RPMI8226 (cell line): ENCODE measurements at places on chromosomes 16 and 17.

DNA sequence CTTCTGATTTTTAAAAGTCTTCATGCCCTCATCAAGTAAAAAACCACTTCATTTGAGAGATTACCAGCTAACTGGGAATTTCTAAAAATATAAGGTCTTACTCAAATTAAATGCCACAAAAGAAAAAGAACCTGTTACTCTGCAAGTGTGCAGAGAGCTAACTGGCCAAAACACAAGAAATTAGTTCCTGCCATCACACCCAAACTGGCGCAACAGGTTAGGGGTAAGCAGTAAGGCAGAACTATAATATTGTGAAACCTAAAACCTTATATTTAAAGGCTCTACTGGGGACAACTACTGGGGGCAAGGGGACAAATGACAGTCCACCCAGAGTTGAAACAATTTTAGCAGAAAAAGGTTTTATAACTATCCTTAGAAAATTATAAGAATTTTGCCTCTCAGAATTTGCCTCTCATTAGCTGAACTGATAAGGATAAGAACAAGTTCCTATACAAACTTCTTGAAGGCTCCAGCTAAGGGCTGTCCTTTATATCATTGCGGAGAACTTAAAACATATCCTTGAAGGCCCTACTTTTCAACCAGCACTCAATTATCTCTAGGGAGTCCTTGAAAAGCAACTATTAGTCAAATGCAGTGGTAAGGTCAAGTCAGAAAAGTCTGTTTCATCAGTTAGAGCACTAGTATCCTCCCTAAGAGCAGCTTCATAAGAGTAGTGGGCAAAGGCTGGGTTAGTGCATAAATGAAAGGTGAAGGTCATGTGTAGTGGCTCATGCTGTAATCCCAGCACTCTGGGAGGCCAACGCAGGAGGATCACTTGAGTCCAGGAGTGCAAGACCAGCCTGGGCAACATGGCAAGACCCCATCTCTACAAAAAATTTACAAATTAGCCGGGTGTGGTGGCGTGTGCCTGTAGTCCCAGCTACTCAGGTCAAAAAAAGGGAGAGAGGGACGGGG lies 31.5 kb downstream of the SMURF2 start:
- DNase-seq: no peak

DNA sequence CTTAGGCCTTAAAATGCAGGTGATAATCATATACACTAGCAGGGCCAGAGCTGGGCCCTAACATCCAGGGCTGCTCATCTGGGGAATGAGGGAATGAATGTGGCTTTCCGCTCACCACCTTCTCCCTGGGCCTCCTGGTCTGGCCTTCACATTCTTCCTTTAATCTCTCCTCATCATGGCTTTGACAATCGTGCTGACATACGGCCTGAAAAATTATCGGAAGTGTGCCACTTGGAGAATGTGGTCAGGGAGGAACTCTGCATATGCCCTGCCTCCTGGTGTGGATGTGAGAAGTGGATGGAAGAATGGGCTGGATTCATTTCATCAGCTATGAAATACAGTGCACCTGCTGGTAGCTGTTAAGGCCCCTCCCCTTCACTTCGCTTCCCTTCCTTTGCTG lies 2.4 kb downstream of the WSCD1 start:
- no peak for DNase-seq

GRCh38 chr17:49843774-49844350 lies 4.0 kb downstream of the TAC4 start:
- peak; percentile 27 for DNase-seq

- no peak for DNase-seq
These were observed 155.2 kb upstream of the EEF2KMT start for GRCh38 chr16:5252791-5253190.

DNA sequence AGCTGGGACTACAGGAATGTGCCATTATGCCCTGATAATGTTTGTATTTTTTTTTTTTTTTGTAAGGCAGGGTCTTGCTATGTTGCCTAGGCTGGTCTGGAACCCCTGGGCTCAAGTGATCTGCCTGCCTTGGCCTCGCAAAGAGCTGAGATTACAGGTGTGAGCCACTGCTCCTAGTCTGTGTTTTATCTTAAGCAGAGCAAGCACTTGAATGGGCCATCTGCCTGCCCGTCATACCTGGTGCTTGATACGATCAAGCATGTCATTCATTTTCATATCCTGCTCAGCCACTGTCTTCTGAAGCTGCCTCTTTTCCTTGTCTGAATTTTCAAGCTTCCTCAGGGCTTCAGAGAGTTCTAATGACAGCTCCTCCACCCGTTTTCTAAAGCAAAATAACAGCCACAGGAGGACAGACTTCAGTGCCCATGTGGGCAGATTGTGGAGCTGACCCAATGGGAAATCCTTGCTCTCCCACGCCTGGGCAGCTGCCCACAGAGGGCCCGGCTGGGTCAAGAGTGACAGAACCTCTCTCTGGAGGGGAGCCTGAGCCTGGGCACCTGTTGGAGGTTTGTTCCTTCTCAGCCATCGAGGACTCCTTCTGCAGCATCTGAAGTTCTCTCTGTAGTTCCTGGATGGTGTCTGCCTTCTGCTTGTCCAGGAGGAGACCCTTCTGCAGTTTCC lies 36.5 kb downstream of the DHX38 start:
- no peak for DNase-seq

DNA sequence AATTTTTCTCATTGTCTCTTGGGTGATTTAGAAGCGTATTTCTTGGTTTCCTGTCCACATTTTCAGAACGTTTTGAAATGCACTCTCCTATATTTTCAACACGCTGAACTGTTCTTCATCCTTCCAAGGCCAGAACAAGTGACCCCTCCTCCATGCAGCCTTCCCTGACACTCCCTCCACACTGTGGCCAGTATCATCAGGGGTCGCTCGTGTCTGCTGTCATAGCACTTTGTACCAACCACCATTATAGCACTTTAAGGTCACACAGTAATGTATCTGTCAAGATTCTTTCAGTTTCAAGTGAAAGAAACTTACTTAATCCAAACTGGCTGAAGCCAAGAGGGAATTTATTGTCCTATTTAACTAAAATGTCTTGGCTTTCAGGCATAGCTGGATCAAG lies 17.5 kb upstream of the IL21R start:
- no peak for DNase-seq

GRCh38 chr17:34249061-34249460 lies 6.0 kb upstream of the CCL2 start:
- no peak for DNase-seq

GRCh38 chr17:51650202-51650601 lies 389.9 kb downstream of the UTP18 start:
- DNase-seq: no peak

DNA sequence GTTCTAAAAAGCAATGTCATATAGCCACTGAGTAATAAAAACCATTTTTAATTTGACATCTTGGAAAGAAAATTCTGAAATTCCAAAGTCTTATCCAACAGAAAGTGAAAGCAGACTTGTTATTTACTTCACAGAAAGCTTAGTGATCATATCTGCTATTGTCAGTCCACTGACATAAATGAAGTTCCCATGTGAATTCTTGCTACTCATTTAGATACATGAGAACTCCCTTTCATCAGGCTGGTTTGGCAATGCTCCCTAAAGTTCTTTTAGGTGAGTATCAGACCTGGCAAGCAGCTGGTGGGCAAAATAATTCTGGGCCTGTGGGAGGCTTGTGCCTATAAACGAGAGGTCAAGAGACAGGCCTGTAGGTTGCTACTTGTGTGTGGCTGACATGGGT lies 23.4 kb downstream of the NME2 start:
- DNase-seq: no peak

DNA sequence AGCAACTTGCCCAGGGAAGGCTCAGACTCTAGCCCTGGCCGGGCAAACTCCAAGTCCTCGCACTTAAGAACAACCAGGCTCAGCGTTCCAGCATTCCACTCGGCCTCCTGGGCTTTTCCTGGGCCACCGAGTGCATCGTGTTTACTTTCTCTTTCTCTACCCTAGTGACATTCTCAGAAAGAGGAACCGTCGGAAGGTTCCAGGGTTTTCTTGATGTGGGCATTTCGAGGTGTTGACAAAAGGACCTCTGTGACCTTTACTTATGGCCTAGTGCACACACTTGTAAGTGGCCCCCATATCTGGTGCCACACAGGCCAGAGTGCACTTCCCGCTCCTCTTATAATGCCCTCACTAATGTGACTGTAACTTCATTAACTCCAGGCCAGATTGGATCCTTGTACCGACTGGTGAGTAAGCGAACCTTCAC lies 3.1 kb upstream of the BANP start:
- peak; percentile 35 for DNase-seq

- no peak for DNase-seq
These were observed 62.7 kb downstream of the GAS7 start for GRCh38 chr17:10135539-10136257.

- peak; percentile 38 for DNase-seq
These were observed 15.9 kb upstream of the PECAM1 start for GRCh38 chr17:64406321-64407200.

DNA sequence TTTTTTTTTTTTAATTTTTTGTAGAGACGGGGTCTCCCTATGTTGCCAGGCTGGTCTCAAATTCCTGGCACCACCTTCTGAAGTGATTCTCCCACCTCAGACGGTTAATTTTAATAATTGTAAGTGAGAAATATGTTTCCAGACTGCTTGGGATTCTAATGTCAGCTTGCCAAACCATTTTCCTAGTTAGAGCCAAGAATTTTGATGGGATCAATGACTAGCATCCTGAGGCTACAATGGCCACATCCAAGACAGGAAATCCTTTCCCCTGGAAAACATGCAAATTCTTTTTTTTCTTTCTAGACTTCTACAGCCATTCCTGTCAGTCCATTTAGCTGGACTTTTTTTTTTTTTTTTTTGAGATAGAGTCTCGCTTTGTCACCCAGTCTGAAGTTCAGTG lies 32.6 kb downstream of the IGF2BP1 start:
- DNase-seq: no peak

DNA sequence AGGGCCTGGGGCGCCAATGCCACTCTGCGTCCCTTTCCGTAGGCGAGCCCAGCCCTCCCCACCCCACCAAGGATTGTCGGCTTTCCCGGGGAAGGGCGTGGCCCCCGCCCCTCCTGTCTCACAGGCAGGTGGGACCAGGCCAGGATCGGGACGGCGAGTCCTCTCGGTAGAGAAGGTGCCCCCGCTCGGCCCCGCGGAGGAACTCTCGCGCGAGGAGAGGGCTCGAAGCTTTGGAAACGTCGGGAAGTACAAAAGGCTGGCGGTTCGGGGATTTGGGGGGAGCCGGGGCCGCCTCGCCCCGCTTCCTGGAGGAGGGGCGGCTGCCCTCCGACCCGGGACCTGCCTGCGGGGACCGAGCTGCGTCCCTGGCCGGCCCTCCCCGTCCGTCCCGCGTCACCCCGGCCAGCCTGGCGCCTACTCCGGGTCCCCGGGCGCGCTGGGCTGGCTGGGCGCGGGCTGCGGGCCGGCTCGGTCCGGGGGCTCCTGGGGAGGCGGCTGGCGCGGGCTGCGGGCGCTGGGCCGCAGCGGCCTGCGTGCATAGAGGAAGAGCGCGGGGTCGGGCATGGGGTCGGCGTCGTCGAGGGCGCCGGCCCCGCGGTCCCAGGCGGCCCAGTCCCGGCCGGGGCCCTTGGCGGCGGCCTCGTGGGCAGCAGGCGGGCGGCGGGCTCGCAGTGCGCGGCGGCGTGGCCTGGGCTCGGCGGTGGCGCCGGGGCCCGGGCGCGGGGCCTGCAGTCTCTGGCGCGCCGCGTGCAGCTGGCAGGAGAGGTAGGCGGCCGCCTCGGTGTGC lies 12.6 kb upstream of the CLUH start:
- DNase-seq: no peak

GRCh38 chr16:31001507-31002249 lies 8.8 kb downstream of the STX1B start:
- no peak for DNase-seq

GRCh38 chr16:25038239-25038954 lies 23.2 kb upstream of the ARHGAP17 start:
- DNase-seq: peak; percentile 39

DNA sequence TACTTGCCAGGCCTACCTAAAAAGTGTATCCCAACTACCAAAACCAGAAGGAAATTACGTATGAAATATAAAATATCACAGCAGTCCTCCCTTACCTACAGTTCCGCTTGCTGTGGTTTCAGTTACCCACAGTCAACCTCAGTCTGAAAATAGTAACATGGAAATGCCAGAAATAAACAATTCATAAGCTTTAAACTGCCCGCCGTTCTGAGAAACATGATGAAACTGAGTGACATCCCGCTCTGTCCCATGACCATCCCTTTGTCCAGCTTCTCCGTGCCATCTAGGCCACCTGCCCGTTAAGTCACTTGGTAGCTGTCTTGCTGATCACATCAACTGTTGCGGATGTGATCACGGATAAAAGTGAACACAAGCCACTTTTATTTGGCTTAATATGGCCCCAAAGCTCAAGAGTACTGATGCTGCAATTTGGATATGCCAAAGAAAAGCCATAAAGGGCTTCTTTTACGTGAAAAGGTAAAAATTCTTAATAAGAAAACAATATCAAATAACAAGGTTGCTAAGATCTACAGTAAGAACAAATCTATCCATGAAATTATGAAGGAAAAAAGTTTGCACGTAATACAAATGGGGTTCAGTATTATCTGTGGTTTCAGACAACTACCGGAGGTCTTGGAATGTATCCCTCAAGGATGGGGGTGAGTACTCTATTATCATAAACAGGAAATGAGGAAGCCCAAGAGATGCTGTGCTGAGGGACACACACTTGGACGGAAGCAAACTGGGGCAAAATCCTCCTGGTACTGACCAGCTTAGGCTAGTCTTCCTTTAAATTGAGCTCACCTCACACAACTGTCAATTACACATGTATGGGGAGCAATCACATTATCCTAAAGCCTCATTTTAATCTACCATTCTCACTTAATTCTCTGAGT lies 8.2 kb downstream of the USP22 start:
- peak; percentile 56 for DNase-seq

GRCh38 chr17:32152130-32152529 lies 9.8 kb downstream of the RHOT1 start:
- DNase-seq: no peak

GRCh38 chr16:353404-354290 lies 1.1 kb upstream of the AXIN1 start:
- no peak for DNase-seq

GRCh38 chr16:55280587-55280986 lies 43.4 kb upstream of the IRX6 start:
- DNase-seq: no peak

GRCh38 chr17:72747501-72747900 lies 345.0 kb downstream of the SLC39A11 start:
- DNase-seq: no peak

DNA sequence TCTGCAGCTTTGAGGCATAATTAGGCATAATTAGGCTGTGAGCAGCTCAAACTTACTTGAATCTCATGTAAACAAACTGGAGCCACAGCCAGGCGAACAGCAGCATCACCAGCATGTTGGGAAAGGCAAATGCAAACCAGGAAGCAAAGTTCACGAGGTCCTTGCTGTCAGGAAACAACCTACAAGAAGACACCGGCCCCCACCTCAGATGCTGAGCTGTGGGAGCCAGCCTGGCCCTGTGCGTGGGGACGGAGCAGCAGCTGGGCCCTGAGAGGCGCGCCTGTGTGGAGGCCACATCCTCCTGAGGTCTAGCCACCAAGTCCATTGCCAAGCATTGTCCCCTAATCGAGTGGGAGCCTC lies 12.2 kb downstream of the SLC13A5 start:
- DNase-seq: no peak

GRCh38 chr16:56161658-56162057 lies 29.6 kb upstream of the GNAO1 start:
- DNase-seq: no peak

- DNase-seq: no peak
These were observed 231.8 kb upstream of the MON1B start for GRCh38 chr16:76959166-76959565.
